ENCODE measurements at places on chromosomes 12 and 14.

DNA sequence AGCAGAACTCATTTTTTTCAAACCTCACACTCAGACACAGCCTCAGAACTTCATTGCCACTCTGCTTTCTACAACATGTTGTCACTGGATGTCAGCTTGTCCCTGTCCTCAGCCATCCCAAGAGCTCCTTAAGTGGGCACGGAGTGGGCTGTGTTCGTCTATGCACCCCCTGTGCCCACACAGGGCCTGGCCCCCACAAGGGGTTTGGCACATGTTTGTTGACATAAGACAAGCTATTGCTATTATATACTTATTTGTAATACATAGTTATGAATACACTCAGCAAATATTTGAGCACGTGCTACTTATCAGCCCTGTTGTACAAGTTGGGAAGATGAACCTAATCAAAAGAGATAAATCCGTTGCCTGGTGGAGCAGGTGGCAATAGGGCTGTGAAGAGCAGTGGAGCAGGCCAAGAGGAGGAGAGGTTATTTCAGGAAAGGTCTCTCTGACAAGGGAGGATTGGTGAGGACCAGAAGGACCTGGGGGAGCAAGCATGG, 4.3 kb upstream of the BDKRB1 start:
- no peak for DNase-seq

- DNase-seq = no peak
Measured at GRCh38 chr12:84763107-84763506, 149.5 kb downstream of the SLC6A15 start.

- no peak for DNase-seq
Measured at GRCh38 chr12:152440-152839, 61.5 kb downstream of the SLC6A12 start.

DNA sequence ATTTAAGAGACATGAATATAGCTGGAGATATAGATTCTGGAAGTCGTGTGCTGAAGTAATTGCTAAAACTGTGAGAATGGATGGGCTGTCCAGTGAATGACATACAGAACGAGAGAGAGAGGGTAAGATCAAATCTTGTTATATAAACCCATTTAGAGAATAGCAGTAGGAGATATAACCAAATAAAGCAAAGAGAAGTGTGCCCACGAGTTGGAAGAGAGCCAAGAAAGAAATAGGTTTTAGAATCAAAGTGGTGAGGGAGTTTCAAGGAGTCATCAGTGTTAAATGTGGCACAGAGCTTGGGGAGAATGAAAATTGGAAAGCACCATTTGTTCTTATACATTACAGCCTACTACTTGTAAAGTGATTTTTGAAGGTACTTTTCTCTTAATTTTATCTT, 19.2 kb downstream of the TOGARAM1 start:
- DNase-seq = no peak

GRCh38 chr12:23834076-23834475, 115.4 kb downstream of the SOX5 start:
- DNase-seq = no peak

GRCh38 chr12:104010121-104010520, 39.9 kb downstream of the GLT8D2 start:
- DNase-seq = no peak

GRCh38 chr12:108702595-108703320, 28.6 kb downstream of the CORO1C start:
- DNase-seq = no peak

DNA sequence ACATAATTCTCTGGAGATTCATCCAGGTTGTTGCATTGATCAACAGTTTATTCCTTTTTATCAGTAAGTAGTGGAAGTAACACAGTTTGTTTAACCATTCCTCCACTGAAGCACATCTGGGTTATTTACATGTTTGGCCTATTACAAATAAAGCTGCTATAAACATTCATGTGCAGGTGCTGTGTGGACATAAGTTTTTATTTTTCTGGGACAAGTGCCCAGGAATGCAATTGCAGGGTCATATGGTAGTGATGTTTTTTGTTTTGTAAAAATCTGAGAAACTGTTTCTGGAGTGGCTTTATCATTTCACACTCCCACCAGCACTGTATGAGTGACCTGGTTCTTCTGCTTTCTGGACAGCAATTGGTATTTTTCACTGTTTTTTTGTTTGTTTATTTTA, 505.4 kb downstream of the CCER1 start:
- DNase-seq = no peak

All from DND-41 (cell line).